ENCODE measurements at places on chromosomes 2 and 18.
A peak's percentile ranks its signal among the peaks of the same experiment; 100 is the strongest.

DNA sequence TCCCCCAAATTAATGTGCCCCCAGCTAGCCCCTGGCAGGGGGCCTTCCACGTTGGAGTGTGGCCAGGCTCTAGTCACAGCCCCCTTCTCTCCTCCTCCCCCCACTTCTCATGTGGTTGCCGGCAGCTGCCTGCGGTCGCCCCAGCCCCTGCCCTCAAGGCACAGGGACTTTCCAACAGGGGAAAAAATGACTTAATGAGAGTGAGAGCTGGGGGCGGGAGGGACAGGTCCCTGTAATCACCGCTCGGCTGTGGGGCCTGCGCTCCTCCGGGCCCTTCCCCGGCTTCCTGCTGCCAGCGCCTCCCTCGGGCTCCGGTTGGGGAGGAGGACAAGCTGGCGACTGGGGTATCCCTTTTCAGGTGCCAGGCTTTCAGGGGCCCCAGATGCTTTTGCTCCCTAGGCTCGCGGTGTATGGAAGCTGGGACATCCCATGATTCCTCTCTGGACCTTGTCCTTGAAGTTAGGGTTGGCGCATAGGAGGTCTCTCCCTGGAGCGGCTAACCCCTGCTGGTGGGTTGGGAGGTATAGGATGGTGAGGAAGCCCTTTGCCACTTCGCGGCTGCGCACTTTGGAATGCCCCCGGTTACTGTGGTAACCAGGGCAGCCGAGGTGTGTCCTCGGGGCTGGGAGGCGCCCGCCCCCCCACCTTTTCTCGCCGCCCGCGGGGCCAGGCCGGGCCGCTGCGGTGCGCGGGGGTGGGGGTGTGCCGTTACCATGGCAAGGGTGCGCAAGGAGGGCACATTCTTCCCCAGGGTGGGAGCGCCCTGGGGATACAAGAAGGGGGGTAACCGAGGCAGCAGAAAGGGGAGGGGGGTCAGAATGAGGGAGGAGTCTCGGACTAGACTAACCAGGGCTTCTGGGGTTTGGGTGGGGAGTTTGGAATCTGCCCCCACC is 16.1 kb downstream of the WNT10A start:
- DNase-seq: peak; percentile 57

- no peak for DNase-seq
Observed at GRCh38 chr2:239271882-239272281, 128.9 kb downstream of the HDAC4 start.

DNA sequence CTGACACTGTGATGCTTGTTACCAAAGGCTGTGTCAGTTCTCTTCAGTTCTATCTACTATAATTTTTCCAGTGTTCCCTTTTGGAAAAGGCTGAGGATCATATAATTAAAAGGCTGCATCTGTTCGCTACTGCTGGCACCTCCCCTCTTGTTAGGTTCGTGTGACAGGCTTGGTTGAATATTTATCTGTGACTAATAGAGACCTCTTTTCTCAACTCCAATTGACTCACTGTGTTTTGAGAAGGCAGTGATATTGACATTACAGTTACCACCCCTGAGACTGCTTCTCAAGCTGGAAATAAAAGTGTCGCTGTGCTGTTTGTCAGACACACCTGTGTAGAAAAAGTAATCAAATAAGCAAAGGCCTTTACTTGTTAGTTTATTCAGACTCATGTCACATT is 205.5 kb upstream of the KCNH7 start:
- DNase-seq: no peak

DNA sequence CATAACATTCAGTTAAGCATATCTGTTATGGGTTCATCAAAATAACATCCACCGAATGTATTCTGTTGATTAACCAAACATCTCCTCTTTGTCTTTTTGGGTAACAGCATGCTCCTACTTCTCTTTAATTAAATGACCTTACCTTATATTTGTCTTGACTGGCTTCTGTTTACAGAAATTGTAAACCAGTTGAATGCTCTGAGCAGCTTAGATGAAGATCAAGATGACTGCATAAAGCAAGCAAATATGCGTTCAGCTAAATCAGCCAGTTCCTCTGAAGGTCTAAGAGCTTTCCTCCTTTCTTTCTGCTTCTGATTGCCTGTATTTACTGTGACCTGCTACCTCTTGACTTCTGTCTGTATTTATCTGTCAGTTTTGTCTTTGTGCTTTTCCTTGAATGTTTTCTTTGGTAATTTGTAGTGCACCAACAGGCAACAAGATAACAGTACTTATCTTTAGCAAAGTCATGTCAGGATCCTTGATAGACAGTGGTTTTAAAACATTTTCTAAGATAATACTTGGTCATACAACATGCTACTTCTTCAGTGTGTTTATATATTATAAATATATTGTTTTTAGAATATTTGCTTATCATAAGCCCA is 152.8 kb downstream of the EHBP1 start:
- DNase-seq: no peak

- no peak for DNase-seq
Observed at GRCh38 chr2:170739048-170739447, 23.9 kb downstream of the SP5 start.

GRCh38 chr2:120892271-120892966 is 156.8 kb downstream of the GLI2 start:
- DNase-seq: no peak

- DNase-seq: no peak
Observed at GRCh38 chr2:201057087-201057521, 14.4 kb downstream of the HYCC2 start.
